Renal cortex interstitium (tissue), 15 donors: ENCODE measurements at places on chromosomes 7 and 10.
A peak's percentile ranks its signal among the peaks of the same experiment; 100 is the strongest.

DNA sequence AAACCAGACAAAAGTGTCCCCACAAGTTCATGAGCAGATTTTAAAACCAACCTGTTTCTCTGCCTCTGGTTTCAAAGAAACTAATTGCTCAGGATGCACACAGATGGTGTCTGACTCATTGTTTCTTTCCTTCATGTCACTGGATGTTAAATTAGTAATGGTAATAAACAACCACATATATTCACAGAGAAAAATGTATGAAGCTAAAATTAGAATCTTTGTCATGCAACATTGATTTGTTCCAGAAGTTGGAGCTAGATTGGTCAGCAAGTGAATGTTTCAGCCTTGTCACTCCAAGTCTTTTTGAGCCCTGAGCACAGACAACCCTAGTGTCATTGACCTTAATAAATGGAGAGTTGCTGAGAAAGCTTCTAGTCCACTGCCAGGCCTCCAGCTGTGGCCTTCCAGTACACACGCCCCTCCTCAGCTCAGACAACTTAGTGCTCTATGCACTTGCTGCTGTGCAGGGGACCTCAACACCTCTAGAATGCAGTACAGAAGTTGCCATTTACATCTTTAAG is 175.9 kb downstream of the CCDC71L start:
- no peak for DNase-seq

DNA sequence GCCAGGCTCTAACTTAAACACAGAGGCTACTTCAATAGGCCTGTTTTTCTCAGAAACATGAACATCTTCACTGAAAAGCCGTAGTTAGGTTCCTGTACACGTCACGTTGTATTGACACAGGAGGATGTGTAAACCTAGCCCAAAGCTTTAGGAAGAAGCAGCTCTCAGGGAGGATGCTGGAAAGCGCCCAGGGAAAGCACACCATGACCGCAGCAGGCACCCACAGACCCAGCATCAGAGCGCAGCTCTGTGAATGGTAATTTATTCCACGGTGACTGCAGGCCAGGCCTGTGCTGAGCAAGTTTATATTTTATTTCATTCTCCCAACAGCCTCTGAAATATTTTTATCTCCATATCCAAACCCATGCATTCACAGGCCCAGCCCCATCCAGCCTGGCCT is 51.1 kb downstream of the ASB13 start:
- no peak for DNase-seq

DNA sequence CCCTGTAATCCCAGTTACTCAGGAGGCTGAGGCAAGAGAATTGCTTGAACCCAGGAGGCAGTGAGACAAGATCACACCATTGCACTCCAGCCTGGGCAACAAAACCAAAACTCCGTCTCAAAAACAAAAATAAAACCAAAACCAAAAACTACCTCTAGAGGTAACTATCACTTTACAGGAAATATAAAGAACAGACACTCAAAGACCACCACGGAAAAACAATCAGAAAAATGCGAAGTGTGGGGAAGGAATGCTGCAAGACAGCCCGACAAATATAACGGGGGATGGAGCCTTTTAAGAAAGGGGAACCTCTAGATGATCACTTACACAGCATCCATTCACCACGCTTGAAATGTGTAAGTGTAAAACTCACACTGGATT is 4.3 kb downstream of the HNRNPF start:
- DNase-seq = no peak

- no peak for DNase-seq
Observed at GRCh38 chr7:44206008-44206407, 5.2 kb downstream of the YKT6 start.

- peak; percentile 27 for DNase-seq
Observed at GRCh38 chr10:103281753-103282152, 4.8 kb downstream of the INA start.

- no peak for DNase-seq
Observed at GRCh38 chr10:110576220-110576619, 8.7 kb downstream of the SMC3 start.

DNA sequence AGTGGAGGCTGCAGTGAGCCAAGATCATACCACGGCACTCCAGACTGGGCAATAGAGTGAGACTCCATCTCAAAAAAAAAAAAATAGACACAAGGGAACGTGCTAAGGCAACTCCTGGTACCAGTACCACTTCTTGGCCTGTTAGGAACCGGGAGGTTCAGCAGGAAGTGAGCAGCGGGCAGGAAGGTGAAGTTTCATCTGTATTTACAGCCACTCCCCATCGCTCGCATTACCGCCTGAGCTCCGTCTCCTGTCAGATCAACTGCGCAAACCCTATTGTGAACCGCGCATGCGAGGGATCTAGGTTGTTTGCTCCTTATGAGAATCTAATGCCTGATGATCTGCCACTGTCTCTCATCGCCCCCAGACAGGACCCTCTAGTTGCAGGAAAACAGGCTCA is 69.9 kb upstream of the FOXK1 start:
- DNase-seq = no peak

DNA sequence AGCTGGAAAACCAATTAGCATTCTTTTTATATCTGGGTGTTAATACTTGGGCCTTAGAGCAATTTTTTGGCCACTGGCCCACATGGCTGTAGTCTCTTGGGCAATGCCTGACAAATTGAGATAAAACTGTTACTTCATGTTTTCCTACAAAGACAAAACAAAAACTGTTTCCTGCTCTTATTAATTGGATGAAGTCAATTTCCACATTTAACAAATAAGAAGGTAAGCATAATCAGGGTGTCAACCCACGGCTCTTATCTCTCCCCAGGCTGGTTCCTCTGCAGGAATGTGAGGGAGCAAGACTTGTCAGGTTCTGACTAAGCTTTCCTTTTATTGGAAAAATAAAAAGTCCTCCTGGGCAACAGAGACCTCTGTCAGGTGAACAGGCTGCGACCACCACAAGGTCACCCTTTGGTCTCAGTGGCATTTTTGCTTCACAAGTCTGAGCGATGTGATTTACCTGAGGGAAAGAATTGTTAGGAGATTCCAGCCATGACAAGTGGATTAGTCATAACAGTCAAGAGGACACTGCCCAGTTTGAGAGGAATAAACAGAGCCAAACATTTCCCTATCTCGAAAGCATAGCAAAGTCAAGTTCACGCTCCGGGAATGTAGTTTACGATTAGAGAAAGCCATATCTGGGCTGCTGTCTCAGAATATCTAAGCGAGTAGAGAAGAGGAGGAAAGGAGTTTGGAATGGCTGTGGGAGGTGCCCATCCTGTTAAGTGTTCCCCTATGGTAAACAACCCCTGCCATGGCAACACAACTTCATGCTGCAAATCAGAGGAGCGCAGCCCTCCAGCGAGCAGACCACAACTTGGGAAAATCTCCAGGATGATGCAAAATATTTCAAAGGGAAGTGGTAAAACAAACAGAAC is 144.4 kb downstream of the TES start:
- peak; percentile 86 for DNase-seq

DNA sequence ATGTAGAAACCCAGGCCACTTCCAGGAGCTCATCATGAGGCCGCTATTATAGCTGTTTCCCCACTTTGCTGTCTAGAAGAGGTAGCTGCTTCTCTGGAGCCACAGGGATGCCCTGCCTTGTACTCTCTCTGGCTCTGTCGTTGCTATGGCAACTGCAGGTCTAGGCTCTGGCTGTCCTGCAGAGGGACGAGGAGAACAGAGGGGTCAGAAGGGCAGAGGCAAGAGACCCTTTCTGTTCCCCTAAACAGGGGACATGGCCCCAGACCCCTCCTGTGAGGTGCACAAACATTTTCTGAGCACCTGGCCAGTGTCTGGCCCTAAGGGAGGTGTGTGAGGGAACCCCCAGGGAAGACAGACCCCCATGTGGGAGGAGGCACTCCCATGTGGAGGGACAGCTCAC is 31.4 kb downstream of the ITPRIP start:
- DNase-seq = no peak

DNA sequence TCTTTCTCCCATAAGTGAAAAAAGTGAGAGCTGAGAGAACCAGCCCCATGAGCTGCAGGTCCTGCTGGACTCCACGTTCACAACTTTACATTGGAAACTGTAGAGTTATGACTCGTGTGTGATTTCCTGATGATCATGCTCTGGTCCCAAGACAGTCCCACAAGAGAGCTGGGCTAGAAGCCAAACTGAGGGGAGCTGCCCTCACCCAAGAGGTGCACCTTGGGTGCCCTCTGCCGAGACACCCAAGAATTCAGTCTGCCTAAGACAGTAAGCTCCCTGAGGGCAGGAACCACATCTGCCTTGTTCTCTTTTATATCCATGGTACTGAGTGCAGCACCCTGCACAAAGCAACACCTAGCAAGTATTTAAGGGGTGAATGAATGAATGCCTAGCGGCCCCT is 112.8 kb upstream of the SFMBT2 start:
- DNase-seq = no peak

DNA sequence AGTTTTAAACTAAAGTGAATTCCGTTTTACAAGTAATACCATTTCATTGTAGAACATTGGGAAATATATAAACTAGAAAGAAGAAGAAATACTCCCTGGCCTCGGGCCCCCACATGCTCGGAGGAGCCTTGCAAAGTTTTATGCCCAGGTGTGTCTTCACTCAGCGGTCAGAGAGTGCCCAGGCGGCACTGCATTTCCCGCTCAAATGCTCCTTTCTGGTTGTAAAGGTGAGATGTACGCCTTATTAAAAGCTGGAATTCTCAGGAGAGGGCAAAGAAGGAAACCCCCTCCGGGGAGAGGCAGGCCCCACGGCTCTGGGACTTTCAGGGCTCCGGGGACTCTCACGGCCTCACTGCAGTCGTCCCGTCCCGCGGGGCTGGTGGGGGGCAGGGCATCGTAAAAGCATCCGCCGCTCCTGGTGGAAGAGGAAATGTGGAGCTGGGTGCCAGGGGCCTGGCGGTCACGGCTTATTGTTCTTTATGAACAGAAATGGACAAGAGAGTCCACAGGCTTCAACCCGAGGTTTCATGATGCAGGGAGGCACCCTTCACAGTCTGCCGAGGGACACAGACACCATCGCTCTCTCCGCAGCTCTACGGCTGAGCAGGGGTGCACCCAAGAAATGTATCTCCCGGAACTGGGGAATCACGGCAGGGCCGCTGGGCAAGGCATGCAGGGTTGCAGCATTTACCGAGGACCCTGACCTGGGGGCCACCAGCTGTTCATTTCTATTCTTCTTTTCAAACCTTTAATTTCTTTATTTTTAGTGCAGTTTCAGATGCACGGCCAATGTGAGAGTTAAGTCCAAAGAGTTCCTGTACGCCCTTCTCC is 47.7 kb upstream of the INPP5A start:
- no peak for DNase-seq

GRCh38 chr10:77431209-77431611 is 206.4 kb downstream of the KCNMA1 start:
- no peak for DNase-seq
